ENCODE measurements at places on chromosomes 7 and 10.

- no peak for DNase-seq
Observed at GRCh38 chr7:101549734-101550133, 79.4 kb downstream of the MYL10 start.

DNA sequence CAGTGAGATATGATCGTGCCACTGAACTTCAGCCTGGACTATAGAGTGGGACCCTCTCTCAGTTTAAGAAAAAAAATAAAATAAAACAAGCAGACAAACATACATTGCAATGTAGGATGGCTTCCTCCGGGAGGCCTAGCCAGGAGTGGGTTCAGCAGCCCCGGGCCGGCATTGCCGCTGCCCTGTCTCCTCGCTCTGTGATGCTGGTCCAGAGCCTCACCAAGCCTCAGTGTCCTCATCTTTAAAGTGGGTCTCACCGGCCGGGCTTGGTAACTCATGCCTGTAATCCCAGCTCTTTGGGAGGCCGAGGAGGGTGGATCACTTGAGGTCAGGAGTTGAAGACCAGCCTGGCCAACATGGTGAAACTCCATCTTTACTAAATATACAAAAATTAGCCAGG, 71.6 kb downstream of the PTPRE start:
- no peak for DNase-seq

GRCh38 chr7:130622866-130623265, 45.7 kb downstream of the COPG2 start:
- no peak for DNase-seq

DNA sequence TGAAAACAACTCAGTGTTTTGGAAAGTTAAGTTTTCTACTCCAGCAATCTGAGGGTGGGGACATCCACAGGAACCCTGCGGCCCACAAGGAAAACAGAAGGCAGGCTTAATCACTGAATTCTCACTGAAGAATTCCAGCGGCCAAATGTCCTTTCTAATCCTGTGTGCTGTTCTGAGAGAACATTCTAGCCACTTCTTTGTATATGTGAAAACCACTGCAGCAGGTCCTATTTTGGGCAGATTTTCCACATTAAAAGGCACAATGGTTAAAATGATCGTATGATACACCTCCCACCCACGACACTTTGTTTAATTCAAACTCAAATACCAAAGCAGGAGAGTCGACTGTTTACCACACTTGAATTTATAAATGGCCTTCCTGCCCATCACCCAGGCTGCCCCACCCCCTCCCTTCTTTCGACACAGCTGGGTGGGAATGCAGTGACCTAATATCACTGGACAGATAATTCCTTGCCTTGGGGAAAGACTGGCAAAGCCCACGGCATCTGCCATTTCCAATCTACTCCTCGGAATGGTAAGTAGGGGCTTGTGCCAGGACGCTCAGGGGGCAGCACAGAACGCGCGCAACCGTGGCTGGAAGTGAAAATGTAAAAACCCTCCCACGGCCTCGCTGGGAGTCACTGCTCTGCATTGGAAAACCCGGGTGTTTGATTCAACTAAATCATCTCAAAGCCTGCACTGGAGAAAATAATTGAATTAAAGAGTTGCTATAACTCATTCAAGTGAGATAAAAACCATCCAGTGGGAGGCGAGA, 67.0 kb downstream of the CTBP2 start:
- DNase-seq: no peak

DNA sequence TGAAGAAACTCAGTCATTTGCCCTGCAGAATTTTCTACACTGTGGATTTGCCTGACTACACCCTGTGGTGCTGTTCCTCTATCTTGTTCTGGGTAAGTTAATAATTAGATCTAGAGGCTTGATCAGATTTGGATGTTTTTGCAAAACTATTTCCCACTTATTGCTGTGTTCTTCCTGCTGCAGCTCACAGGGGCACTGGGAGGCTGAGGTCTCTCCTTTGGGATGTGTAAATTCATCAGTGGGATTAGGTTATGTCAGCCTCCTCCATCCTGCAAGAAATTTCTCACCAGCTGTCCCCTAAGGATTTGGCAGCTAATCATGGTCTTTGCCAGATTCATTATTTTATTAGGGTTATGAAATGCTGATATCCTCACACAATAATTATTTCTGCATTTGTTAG, 148.1 kb upstream of the ZNF32 start:
- no peak for DNase-seq

DNA sequence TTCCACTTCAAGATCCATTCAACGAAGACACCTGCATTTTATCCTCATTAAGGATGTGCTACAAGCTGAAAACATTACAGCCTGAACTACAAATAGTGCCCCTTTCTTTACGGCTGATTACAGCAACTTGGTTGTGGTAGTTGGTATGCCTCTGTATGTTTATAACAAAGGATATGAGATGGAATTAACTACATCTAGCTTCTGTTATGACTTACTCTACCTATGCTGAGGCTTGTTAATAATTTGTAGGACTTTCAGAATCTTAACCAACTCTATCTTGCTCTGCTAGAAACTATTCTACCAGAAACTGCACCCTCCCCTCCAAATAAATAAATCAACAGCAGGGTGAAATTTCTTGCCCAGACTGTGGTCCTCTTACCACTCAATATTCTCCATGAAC, 448.1 kb downstream of the GRM8 start:
- DNase-seq: no peak

- no peak for DNase-seq
Observed at GRCh38 chr7:48317360-48317759, 146.1 kb downstream of the ABCA13 start.

GRCh38 chr10:124180044-124180745, 86.8 kb upstream of the CHST15 start:
- DNase-seq: no peak

GRCh38 chr7:139661043-139661440, 116.8 kb downstream of the HIPK2 start:
- DNase-seq: no peak

- DNase-seq: peak; percentile 44
Observed at GRCh38 chr7:158650821-158651225, 53.8 kb downstream of the NCAPG2 start.

GRCh38 chr10:1938317-1938716, 201.0 kb upstream of the ADARB2 start:
- no peak for DNase-seq

GRCh38 chr7:86222806-86223205, 420.9 kb upstream of the GRM3 start:
- DNase-seq: no peak

DNA sequence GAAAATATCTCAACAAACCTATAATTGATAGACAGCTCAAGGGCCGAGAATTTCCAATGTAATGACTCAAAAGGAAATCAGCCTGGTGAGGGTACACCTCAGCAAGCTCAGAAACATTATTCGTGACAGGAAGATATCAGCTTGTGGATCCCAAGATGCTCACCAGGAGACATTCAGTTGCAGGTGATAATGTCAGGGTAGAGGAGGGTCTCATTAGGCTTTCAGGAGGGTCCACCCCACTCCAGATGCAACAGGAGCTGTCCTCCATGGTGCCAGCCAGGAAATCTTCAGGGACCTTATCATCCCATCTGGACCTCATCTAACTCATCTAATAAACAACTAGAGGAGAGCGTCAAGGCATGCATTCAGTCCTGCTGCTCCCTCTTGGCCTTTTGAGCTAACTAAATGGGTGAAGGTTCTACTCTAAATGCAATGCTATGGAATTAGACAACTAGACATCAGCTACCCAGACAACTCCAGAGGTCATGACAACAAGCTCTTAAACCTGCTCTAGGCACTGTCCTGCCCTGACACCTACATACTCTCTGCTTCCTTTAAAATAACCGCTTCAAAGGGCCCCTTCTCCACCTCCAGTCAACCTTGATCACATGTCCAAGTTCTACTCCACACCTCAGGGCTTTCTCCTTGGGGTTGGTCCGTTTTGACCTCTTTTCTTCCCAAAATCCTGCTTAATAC, 4.3 kb upstream of the GIMAP5 start:
- no peak for DNase-seq

DNA sequence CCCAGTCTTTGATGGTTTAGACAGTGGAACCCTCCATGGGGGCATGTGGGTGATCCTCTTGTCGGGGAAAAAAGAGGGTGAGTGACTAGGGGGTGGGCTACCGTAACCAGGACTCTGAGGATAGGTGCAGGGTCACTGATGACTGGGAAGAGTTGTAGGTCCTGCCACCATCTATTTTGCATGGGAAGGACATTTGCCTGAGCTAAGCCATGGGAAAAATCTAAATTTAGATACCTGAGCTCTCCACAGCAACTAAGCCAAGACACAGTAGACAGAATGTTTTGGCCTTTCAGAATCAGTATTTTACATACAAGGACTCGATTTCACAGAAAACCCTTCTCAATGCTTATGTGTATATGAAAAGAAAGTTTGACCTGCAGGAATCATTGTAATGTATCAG, 52.7 kb downstream of the KIAA1217 start:
- no peak for DNase-seq

GRCh38 chr10:92640107-92640506, 47.2 kb downstream of the KIF11 start:
- DNase-seq: peak; percentile 58

- DNase-seq: no peak
Observed at GRCh38 chr10:132392184-132392800, 4.7 kb upstream of the PWWP2B start.

DNA sequence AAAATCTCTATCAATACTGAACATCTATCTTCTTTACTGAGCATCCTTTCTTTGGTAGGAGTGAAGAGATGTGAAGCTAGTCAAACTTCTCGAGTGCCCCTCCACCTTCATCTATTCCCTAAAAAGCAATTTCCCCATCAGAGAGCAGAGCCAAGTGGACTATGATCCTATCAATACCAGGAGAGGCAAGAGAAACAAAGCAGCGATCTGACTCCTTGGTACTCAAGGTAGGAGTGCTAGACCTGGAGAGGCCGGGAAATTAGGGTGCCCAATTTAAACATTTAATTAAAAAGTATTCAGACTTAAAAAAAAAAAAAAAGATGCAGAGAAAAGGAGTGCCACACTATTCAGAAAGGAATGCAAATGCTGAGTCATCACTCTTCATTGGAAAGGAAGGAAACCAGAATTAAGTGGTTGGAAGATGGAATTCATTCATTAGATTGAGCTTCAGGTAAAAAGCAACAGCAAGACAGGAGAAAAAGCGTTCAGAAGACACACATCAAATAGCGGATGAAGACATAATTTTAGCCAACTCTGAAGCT, 1.6 kb downstream of the TIAL1 start:
- DNase-seq: no peak

- no peak for DNase-seq
Observed at GRCh38 chr7:55128693-55129394, 110.0 kb downstream of the EGFR start.

DNA sequence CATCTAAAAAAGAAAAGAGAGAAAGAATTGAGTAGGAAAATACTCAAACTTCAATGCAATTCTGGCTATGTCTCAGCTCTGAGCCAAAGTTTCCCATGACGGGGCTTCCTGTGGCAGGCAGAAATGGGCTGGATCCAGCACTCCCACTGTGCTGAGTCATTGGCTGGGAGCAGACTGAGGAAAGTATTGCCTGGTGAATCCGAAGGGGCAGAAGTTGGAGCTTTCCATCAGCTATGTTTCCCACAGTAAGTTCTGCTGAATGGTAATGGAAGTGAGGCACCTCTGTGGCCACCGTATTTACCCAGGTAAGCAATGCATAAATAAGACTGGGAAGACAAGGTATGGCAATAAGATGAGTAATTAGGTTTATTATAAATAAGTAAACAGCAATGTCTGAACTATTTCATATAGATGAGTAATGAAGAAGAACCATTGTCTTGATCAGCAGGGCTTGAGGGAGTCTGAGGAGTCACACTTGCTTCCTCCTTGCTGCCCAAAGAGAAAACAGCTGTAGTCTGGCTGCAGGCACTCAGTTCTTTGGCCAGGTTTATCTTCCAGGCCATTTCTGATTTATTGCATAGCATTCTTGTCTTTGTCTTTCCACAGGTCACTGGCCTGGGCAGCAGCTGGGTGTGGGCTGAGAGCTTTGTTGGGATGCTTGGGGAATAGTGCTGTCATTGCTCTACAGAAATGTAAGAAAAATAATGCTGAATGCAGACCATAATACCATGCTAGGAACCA, 255.3 kb downstream of the DNAJB9 start:
- peak; percentile 21 for DNase-seq

DNA sequence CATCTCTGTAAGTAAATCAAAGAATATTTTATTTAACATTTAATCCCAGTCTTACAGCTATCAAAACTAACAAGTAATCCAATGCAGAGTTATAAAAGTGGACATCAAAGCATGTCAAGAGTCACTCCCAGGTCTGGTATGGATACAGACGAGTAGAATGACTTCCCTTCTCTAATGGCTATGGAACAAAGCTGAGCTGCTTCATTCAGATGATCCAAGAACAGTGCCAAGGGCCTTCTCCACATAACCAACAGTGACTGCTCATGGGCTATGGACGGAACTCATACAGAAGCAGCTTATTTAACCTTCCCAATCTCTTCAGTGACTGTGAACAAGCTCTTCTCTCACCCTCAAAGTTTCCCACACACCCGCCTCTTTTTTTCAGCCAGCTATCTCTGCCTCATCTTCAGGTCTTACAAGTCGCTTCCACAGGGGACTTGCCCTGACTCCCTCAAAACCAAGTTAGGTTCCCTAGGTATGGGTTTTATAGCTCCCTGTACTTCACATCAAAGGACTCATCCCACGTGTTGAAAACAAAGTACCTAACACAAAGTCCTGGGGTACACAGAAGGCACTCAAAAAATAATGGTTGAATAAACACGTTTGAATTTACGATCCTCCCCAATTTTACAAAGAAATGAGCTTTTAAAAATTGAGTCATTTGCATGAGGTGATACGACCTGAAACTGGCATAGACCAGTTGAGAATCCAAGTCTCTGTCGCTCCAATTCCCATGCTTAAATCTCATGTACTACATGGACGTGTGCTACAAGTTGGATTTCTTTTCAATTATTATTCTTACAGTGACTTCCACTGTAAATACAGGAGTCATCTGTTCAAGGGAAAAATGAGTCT, 3.1 kb downstream of the USP6NL start:
- no peak for DNase-seq

DNA sequence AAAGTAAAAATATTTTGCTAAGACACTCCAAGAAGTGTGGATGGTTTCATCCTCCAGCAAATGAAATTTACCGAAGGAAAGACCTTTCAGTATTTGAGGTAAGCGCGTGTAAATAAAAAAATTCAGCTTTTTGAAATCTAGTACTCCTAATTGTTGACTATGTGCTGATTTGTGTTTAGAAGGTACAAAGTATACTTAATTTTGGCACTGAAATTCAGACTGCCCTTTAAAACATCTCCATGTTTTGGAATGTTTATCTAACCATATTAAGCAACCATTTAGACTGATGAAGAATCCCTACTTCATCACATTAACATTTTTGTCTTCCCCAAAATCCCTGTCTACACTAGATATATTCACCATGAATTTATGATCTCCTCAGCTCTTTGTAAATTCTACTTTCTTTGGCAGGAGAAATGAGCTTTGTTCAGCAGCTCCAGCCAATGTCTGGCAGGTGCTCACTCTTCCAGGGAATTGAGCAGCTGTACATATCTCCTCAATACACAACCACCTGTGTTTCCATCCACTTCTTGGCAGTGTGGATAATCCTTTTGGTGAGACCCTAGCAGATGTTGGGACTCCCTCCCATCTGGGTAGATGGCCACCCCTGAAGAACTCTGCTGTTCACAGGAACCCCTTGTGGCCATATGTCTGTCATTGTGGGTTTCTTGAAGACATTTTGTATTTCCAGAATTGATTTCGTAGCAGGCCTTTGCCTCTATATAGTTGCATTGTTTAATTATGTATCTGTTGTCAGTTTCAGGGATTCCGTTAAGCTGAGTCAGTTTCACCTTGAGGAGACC, 129.4 kb upstream of the SAMD8 start:
- DNase-seq: no peak

GRCh38 chr7:29478226-29478625, 85.4 kb upstream of the PRR15 start:
- no peak for DNase-seq

All from fibroblast of the conjunctiva (primary cell).